ENCODE measurements at places on chromosomes 6 and 20. TPM values are rescaled to one million over a fixed set of nuclear protein-coding genes. Genes with fewer than 3 reads are reported as not detected.
A peak's percentile ranks its signal among the peaks of the same experiment; 100 is the strongest.

The PACSIN1 gene
- not detected for total RNA-seq

The MROH8 gene
- 1.4 TPM for total RNA-seq

The VWA7 gene
- total RNA-seq = 3.2 TPM

The PRKN gene
- 13.2 TPM for total RNA-seq

The LIN28B gene
- total RNA-seq = not detected

GRCh38 chr6:113939825-113940224, 31.1 kb downstream of the HDAC2 start:
- no peak for DNase-seq

GRCh38 chr20:58407201-58407873, 18.3 kb downstream of the VAPB start:
- no peak for DNase-seq

DNA sequence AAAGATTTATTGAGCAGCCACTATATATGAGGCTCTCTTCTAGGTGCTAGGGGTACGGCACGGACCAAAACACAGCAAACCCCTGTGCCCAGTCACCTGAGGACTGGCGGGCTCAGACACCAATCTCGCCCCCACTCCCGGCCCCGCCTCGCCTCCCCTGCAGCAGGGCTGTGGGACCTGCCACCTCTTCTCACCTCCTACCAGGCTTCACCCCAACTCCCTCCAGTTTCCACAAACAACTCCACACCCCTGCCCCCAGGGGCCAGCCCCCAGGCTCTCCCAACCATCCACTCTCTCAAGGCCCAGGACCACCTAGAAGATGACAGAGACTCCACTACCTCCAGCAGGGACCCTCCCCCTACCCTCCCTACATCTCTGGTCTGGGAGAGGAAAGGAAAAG, 6.5 kb downstream of the TFEB start:
- no peak for DNase-seq

- DNase-seq = no peak
Observed at GRCh38 chr6:157380458-157380778, 572 bp upstream of the ZDHHC14 start.

GRCh38 chr6:66508433-66508832, 801.4 kb upstream of the EYS start:
- DNase-seq = no peak

GRCh38 chr6:151963001-151963400, 155.5 kb downstream of the ESR1 start:
- DNase-seq = no peak

DNA sequence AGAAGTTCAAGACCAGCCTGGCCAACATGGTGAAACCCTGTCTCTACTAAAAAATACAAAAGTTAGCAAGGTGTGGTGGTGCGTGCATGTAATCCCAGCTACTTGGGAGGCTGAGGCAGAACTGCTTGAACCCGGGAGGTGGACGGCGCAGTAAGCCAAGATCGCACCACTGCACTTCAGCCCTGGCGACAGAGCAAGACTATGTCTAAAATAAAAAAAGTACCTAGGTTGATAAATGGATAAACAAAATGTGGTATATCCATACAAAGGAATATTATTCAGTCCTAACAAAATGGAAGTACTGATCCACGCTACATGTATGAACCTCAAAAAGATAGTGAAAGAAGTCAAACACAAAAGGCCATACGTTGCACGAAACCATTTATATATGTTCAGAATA, 1.2 kb upstream of the RPF2 start:
- DNase-seq = no peak

DNA sequence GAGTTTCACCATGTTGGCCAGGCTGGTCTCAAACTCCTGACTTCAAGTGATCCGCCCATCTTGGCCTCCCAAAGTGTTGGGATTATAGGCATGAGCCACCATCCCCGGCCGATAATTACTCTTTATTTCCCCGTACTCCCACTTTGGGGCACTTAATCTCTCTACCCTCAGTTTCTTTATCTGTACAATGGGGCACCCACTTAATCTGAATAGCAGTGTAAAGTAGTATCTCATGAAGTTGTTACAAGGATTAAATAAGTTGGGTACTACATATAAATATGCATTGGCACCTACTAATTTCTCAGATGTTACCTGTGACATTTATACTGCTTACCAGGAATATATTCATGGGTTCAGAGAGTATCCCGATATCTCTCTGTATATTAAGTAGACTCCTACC, 15.2 kb downstream of the GINM1 start:
- DNase-seq = no peak

DNA sequence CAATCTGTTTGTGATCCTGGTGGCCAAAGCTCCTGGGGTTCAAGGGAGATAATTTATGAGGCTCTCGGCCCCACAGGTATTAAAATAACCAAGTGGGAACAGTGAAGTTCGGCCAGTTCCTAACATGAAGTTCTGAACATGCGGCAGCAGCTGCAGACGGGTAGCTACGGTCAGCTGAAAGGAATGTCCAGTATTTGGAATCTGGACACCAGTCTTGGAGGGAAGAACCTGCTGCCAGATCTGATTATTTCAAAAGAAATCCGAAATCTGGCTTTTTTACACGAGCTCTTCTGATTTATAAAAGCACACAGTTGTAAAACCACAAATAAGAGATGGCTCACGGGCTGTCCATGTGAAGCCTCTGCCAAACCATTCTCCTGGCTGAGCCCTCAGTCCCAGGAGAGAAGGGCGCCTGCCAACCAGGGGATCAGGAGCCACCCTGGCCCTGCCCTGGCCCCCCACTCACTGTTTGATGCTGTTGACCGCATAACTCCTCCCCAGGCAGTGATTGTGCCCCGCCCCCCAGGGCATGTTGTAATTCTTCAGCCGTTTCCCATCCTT, 28.2 kb upstream of the KCNB1 start:
- DNase-seq = peak; percentile 82

- no peak for DNase-seq
Observed at GRCh38 chr20:54063992-54064676, 6.3 kb downstream of the BCAS1 start.

DNA sequence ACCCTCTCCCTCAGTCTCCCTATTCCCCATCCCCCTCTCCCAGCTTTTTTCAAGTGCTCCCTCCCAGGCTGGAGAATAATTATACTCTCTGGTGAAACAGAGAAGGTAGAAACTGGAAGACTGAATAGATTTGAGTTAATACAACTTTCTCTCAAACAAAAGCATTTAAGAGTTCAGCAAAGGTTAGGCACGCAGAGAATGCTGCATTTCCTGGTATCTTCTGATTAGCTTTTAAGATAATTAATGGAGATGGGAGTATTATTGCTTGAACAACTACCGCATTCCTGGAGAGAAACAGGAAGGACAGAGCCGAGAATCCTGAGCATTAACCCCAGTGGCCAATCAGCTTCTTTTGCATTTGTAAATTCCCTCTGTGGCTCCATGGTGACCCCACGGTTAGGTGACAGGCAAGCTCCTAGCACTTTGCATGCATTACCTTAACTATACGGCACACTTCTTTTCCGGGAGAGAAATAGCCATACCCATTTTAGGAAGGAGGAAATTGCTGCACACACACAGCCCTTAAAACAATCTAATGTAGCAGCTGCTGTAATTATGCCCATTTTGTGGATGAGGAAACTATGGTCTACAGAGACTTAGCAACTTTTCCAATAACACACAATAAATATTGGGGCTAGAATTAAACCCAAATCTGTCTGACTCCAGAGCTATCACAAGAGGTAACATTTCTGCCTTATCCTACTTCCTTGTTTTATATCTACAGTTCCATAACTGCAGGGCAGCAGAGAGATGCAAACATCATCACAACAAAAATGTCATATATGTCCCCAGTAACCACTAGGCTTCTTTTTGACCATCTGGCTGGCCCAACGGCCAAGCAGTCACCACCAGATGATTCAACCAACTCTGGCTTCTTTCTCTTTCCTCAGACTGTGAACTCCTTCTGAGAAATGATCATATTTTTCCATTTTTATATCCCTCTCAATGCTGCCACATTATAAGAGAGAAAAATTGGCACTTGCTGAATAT, 169.9 kb downstream of the CD24 start:
- DNase-seq = no peak

DNA sequence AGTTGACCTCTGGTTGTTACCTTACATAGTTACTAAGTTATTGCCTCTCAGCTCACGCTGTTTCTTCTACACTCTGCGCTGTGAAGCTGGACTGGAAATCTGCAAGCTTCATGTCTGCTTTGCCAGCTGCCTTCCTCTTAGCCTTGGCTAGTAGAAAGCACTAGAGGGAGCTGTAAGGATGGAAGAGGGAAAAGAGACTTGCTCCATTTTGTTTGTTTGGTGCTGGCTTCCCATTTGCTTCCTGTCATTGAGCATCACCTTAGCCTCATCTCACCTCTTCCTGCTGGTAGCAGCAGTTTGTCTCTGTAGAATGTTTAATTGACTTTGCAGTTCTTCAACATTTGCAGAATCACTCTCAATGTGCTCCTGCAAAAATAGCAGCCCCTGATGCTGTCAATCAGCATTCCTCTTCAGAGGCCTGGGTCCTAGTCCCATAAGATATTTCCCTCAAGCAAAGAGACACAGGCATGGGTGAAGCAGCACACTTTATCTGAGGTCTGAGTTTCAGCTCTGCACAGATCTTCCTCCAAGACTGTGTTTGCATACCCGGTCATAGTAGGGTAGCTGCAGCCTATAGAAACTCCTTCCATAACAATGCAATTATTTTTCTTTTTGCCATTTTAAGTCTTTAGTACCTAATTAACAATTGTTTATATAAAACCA, 302.2 kb upstream of the EPHA7 start:
- no peak for DNase-seq

DNA sequence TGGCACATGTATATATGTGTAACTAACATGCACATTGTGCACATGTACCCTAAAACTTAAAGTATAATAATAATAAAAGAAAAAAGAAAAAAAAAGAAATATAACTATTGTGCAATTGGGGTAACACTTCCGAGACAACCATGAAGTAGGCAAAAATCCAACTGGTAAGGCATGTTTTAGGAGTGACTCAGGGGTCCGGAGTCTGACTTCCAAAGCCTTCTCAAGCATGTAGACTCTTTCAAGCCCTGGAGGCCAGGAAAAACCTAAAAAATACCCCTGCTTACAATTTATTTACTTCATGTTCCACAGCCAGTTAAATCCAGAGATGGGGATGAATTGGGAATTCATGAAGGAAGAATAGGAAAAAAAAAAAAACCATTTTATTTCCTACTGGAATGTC, 161.3 kb upstream of the PHACTR1 start:
- no peak for DNase-seq

DNA sequence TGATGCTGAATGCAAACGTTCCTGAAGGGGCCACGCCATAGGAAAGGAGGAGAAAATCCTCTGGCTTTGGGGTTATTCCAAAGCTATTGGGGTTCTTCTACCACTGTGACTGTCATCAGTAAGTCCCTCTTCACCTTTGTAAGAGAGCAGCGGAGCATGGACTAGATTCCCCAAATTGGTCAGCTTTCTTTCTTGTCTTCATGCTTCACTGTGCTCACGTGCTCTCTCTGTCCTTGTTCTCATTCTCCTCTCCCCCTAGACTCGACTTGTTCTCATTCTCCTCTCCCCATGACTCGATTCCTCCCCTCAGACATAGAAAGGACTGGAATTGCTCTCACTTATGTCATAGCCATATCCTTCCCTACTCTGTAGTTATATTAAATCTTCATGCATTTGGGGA, 54.8 kb upstream of the ADGRG6 start:
- DNase-seq = no peak

- DNase-seq = peak; percentile 98
Observed at GRCh38 chr6:36441307-36441894, 1.3 kb downstream of the PXT1 start.

DNA sequence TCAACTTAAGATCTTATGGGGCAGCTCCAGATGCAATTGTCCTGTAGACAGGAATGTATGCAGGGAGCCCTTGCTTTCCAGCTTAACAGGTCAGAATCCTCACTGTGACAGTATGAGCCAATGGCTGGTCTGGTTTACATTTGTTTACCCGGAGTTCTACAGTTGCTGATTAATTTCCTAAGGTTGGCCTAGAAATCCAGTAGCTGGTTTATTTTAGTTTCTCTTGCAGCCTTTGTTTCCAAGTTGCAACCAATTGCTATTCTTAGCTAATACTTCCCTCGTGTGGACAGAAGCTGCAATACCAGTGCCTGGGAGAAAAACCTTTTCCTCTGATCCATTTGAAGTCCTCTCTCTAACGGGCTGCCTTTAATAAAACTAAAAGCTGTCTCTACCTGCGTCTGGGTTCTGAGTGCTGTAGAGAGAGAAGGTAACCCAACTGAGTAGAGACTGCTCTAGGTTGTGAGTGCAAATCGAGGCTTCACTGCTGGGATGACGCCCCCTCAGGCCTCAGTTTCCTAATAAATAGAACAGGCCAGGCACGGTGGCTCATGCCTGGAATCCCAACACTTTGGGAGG, 45.9 kb downstream of the ZNF217 start:
- DNase-seq = no peak

GRCh38 chr6:7249946-7250643, 62.9 kb downstream of the SSR1 start:
- no peak for DNase-seq

DNA sequence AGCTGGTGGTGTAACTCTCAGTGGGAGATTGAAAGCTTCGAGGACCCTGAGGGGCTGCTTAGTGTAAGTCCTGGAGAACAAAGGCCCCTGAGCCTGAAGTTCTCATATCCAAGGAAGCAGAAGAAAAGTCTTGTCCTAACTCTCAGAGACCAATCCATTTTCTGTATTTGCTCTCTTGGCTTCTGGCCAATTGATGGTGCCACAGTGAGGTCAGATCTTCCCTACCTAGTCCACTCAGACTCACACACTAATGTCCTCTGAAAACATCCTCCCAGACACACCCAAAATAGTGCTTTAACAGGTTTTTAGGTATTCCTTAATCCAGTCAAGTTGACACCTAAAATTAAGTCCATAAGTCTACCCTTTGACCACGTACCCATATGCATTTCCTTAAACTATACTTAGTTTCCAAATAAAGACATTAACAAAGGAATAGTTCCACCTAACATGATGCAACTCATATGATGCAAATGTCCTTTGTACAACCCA, 29.4 kb downstream of the ZNF292 start:
- DNase-seq = no peak

DNA sequence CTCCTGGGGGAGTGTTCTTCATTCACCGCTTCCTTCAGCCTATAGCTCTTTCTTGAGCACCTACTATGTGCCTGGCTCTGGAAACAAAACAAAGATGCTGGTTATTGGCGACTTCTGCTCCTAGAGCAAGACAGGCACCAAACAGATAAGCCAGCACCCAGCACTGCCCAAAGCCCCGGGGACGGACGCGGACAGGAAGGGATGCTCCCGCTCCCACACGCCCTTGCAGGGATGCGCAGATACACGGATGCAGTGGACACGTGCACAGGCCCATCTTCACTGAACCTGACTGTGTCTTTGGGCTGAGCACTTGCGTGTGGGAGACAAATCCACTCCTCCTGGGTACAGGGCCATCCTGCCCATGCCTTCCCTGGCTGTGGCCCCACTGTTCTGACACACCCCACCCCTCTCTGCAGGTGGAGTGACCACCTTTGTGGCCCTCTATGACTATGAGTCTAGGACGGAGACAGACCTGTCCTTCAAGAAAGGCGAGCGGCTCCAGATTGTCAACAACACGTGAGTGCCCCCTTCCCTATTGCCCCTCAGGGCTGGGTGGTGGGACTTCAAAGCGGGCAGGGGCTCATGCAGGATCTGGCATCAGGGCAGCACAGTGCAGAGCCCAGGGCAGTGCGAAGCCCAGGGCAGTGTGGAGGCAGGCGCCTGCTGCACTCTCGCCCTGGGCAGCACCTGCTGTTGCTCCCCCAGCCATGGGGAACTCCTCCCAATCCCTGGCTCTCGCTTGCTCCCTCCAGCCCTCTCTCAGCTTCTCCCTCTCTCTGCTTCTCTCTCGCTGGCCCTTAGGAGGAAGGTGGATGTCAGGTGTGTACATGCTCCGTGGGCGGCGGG, 39.9 kb downstream of the SRC start:
- DNase-seq = no peak
